ENCODE measurements at places on chromosomes 7 and 10.

DNA sequence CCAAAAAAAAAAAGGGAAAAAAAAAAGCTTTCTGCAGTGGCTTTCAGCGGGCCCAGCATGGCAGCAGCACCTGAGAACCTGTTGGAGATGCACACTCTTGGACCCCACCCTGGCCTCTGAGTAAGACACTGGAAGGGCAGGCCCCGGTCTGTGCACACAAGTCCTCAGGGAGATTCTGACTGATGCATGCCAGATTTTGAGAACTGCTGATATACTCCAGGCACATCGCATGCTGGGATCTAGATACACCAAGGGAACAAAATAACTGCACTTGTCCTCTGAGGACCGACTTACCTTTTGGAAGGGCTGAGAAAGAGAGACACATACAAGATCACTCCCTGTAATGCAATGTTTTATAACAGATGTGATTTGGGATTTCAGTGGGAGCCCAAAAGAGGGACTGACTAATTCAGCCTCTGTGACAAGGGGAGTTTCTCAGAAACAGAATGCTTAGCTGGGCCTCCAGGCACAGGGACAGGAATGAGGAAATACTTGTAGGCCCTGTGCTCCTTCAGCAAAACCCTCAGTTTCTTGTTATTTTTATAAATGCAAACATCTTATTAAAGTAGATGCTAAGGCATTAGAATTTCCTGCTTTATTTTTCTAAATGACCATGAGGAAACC lies 8.2 kb downstream of the EGFR start:
- no peak for DNase-seq

DNA sequence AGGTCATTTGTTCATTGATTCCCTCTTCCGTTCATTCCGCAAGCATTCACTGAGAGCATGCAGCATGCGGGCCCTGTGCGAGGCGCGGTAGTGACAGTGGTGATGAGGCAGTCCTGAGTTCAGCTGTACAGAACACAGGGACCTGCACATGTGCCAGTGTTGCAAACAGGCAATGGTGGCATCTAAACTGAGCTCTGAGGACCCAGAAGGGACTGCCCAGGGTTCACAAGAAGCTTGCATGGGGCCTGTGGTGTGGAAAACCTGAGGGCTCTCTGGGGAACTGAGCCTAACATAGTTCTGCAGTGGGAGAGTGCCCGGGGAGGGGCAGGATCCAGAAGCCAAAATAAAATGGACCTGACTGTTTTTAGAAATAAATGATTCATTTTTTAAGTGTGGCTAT lies 13.2 kb downstream of the ZNF488 start:
- no peak for DNase-seq

GRCh38 chr7:150450491-150451001 lies at the start of gene GIMAP8:
Gene GIMAP8 (plus strand): TSS chr7:150450630. CDS start chr7:150466699, 16,069 bp downstream.
- DNase-seq = no peak

DNA sequence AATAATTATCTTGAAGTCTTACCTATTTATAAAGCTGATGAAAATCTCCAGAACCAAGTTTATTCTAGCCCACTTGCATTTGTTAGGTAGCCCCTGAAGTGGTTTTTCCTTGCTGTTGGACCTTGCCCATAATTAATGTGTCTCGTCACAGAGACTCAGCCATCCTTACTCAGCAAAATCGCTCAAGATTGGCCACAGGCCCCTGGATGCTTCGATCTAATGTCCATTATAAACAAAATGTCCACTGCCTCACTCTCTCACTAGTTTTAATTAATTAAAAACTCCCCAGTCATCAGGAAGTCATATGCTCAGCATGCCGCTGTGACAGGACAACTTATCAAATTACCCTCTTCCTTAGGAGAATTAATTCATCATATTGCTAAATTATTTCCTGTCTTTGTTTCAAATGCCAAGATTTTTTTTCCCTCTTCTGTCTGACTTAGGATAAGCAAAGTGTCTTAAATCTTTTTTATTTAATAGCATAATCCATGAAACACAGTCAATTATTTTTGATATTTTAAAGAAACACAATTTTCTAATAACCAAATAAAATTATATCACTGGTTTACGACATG lies 126.8 kb upstream of the PCLO start:
- DNase-seq = no peak

- no peak for DNase-seq
Observed at GRCh38 chr10:110903280-110904278, 15.4 kb downstream of the BBIP1 start.

GRCh38 chr10:9515922-9516321 lies 1461.4 kb downstream of the GATA3 start:
- DNase-seq = no peak

DNA sequence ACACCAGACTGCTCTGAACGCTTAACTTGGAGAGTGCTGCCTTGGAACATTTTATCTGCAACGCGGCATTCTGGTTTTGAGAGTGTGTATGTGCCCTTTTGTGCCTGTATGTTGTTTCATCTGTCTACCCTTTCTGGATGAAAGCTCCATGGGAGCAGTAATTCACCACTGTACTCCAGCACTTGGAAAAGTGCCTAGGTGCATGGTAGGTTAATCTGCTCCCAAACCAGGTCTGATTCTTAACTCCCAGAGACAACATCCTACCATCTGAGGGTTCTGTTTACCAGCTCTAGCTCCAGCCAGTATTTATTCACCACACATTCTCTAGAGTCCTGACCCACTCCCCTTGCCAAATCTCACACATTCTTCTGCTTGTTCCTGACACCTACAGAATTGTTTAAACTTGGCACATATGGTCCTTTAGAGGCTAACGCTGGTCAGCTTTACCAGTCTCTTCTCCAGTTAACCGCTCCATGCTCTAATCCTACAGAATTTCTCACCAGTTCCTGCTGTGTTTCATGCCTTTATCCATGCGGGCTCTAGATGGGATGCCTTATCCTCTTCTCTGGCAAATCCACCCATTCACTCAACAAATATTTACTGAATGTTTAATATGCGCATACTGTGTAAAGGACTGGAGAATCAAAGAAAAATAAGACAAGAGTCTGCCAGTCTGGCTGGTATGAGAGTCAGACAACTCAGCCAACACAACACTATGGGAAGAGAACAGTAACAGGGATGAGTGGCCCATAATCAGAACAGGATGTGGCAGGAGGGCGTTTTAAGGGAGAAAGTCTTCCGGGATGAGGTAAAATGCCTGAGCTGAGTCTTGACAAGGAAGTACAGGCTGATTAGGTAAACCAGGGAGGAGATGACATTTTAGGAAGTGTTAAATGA lies 46.3 kb downstream of the MTPN start:
- peak; percentile 71 for DNase-seq

DNA sequence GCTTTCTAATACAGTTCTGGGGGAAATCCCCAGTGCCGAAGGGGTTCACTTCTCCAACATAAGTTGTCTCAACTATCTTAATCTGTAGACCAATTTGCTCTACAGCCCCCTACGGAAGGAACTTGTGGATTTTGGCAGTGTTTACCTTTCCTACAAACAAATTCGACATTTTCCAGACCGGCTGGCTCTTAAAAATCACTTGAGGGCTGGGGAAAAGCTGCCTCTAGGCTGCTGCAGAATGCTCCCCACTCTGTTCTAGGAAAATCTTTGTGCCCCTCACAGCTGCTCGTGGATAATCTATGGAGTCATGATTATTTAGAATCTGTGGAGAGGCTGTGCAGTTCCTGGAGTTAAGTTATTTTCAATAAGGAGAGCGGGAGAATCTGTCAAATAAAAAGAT lies 474.6 kb upstream of the FZD8 start:
- no peak for DNase-seq

GRCh38 chr7:102446387-102447156 lies 13.2 kb downstream of the ORAI2 start:
- DNase-seq = no peak
